ENCODE measurements at places on chromosomes 5 and 9.

- no peak for DNase-seq
These were observed 7.7 kb downstream of the CENPK start for GRCh38 chr5:65555287-65555686.

DNA sequence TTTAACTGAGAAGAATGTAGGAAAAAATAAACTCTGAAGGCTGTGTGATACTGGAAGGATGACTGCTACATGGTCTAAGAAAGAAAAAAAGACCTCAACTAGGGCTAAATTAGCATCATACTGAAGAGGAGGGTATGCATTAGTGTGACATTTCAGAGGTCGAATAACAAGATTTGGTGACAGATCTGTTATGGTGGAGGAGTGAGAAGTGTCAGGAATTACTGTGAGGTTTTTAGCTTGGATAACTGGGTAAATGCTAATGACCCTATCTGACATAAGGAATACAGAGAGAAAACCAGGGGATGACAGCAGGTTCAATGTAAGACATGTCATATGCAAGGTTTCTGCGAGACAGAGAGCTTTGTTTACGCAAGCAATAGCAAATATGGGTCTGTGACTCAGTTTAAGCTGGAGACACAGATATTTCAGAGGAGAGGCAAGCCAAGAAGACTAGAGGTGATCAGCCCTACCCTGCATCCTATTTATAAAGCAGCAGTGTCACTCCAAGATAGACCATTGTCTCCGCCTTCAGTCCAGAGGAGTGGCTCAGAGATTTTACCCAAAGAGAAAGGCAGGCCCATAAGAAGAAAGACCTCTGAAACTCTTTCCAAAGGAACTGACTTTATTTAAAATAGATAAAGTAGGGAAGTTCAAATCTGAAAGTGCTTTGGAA is 44.3 kb downstream of the FBN2 start:
- DNase-seq = no peak

- DNase-seq = no peak
These were observed 409.3 kb downstream of the AGTPBP1 start for GRCh38 chr9:85332487-85332886.

DNA sequence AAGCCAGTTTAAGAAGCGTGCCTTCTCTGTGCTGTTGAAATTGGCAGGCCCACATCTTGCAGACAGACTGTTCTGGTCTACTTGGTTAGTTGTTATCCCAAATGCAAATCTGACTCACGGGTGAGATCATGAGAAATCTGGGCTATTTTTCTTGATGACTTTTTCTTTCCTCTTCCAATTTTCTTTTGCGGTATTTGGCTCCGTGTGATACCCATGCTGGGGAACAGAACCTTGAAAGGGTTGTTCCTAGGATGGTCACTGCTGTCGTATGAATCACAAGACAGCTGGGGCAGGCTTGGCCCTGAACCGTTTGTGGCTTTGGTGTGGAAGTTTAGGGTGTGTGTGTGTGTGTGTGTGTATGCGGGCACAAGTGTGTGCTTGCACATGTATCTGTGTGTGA is 24.6 kb downstream of the PDZD2 start:
- DNase-seq = no peak

DNA sequence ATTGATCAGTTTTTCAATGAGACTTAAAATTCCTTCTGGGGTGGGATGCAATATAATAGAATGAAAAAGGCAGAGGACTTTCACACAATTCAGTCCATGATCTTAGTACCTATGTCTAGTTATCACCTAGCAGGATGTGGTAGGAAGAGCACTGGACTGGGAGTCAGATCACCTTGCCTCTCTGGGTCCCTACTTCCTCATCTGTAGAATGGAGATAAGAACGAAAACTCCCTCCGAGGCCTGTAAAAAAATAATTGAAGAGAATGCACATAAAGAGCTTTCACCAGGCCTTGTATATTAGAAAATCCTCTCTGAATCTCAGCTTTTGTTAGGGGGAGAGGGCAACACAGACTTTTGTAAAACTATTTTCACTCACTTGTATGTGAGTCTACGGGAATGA is 681 bp upstream of the TMEFF1 start:
- DNase-seq = no peak

DNA sequence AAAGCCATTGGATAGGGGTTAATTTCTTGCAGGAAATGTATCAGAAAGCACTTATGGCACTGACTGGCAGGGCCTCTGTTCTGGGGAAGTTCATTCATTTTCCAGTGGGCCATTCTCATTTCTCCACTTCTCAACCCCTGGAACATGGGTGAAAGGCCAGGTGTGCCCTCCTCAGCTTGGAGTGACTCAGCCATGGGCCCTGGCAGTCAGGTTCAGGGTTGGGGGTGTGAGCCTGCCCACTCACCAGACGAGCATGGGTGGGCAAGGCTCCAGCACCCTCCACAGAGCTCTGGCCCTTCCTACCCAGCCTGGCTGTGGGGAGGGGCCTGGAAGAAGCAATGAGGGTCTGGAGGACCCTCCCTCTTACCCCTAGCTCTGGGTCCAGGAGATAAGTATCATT is 174.4 kb downstream of the HSPA4 start:
- DNase-seq = no peak

GRCh38 chr5:166382031-166382430 is 1909.4 kb upstream of the WWC1 start:
- DNase-seq = no peak

- DNase-seq = no peak
These were observed 49.2 kb upstream of the NTRK2 start for GRCh38 chr9:84620338-84620737.

DNA sequence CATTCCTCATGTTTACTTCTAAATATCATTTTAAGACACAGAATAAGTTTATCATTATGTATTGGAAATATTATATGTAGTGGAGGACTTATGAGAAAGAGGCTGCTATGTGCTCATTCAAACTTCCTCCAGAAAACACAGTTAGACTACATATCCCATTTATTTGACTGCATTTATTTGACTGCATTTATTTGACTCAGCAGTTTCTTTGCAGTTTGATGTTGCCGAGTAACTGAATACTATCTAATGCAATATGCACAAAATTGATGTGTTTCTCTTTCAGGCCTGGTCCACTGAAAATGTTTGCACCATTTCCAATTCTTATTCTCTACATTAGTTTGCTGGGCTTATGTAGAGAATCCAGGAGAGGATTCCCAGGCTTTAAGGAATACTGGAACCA is 89.9 kb upstream of the FBN2 start:
- no peak for DNase-seq

DNA sequence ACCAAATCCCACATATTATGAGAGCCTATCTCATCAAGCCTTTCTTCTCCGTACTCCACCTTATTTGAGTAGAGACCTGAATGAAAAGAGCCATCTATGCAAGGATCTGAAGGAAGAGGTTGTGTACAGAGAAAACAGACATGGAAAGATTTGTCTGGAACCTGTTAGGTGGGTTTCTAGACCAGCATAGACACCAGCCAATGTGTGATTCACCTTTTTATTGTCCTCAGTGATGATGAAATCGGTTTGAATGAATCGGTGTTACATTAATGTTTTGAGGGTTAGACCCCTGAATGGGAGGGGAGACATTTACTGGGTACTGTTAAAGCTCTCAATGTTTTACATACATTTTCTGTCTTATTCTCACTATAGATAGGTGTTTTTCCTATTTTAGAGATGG is 223.6 kb downstream of the NMUR2 start:
- no peak for DNase-seq

- DNase-seq = no peak
These were observed 26.4 kb downstream of the PTPN3 start for GRCh38 chr9:109471475-109472393.

GRCh38 chr5:33850100-33850594 is 41.6 kb downstream of the ADAMTS12 start:
- DNase-seq = no peak

GRCh38 chr5:107224272-107224671 is 446.5 kb downstream of the EFNA5 start:
- DNase-seq = no peak

DNA sequence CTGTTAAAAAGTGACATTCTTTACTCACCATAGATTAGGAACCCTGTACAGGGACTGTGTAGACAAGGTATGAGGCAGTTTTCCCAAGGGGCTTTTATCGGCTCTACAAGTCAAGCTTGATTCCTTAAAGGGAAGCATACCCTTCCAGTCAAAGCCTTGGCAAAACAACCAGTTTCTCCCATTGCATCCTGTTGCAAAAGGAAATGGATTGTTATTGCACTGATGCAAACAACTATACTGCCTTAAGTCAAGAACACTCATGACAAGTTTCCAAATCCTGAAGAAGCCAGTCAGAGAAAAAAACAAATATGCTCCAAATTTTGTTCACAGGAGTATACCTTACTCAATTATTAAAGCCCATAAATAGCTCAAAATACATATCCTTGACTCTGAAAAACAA is 67.5 kb downstream of the RGMB start:
- DNase-seq = no peak

DNA sequence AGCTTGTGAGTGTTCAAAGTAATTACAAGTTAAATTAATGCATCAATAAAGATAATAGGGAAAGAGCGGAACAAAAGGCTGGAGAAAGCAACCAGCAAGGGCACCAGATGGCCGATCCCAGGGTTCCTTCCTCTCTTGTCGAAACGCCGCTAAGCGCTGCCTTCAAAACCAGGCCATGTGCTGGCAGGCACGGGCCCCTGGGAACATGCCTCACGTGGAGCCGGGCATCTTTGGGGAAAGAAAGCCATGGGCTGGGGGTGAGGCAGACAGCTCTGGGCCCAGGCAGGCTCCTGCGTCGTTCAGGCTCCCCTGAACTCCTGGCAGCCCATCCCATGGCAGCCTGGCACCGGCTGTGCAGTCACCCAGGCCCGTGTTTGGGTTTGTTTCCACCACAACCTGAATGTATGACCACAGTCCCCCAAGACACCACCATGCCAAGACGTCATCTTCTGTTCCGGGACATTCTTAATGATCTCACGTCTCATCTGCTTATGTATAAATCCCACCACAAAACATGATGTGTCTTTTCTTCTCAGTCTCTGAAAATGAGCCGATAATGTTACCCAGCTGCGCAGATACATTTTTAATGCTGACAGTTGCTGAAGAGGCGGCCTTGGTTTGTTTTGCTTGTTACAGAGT is 110.4 kb upstream of the SARDH start:
- no peak for DNase-seq

GRCh38 chr9:106156465-106156864 is 462.1 kb downstream of the TMEM38B start:
- peak; percentile 7 for DNase-seq

DNA sequence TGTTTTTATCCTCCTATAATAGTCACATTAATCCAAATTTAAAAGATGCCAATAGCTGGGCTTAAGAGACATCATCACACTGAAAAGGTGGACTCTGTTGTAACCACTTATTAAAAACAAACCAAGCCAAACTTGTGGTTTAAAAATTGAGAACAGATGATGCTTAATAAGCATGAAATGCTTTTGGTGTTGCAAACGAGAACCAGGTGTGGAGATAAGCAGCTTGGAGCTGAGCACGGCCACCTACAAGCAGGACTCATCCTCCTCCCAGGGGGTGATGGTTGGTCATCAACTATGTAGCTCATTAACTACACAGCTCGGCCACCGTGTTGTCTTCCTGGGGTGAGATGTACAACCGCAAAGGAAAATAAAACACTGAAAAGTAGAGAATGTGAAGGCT is 154.4 kb downstream of the NPR3 start:
- DNase-seq = no peak

- DNase-seq = no peak
These were observed 2.5 kb upstream of the RECK start for GRCh38 chr9:36034234-36034633.

Data from bone marrow (tissue), 2 donors.